Spleen (tissue), 13 donors: ENCODE measurements at places on chromosomes 13 and 19. TPM values are rescaled to one million over a fixed set of nuclear protein-coding genes. Genes with fewer than 3 reads are reported as not detected.

- DNase-seq: no peak
Observed at GRCh38 chr13:71513411-71514033, 353.5 kb downstream of the DACH1 start.

- DNase-seq: no peak
Observed at GRCh38 chr19:19134687-19135158, 3.6 kb downstream of the TMEM161A start.

- no peak for DNase-seq
Observed at GRCh38 chr19:40740747-40741146, 9.5 kb downstream of the ACTMAP start.

- no peak for DNase-seq
Observed at GRCh38 chr19:5434970-5435641, 20.1 kb upstream of the ZNRF4 start.

GRCh38 chr13:99031832-99032231 lies 54.0 kb upstream of the DOCK9 start:
- no peak for DNase-seq

DNA sequence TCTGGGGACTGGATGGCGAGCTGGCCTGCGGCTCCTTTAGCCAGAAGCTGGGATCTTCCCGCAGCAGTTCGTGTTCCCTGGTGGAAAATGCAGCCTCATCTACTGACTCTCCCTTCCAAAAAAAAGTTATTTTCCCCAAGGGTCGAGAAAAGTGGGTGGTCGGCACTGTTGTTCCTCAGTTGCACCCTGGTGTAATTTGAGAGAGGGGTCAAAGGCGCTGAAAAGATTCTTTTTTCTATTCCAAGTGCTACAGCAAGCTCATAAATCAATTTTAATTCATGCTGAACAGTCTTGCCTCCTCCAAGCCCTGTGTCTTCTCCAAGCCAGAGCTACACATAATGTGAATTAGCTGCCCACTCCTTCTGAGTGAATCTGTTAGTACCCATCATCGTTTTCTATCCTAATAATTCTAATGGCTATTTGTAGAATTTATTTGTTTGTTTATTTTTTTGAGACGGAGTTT lies 774 bp downstream of the SLC25A15 start:
- no peak for DNase-seq

DNA sequence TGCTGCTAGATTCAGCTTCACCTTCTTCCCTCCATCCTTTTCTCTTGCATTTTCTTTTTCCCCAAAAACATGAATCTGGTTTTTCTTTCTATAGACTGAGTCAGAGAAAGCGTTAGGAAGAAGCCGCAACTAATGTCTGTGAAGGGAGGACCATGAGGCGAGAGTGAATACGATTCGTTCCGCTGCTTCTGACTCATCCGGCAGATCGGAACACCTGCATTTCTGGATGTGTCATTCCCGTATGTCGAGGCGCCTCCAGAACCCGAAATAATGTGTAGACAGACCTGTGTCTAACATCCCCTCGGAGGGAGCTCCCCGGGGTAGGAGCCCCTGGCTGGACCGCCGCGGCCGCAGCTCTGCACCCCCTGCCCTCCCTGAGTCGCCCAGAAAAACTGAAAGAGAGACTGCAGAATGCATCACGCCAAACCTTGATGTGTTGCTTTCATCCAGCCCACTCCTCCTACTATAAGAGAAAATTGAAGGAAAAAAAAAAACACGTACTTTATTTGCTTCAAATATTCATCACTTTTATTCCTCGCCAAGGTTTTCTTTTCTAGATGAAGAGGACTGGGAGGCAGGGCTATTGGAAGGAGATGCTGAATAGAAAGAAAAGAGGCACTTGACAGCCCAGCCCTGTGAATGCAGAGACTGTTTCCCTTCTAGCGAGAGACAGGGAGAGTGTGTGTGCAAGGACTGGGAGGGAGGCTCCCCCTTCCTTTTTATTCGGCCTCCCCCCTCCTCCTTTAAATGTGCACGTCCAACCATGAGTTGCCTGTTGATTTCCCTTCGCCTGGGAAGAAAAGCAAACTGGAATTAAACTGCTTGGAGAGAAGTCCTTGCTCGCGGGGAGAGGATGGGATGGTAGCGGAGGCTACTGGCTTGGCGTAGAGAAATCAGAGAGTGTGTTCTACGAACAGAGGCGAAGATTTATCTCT lies 616 bp upstream of the PCDH17 start:
- DNase-seq: no peak

- no peak for DNase-seq
Observed at GRCh38 chr13:105395041-105395440, 1140.4 kb downstream of the EFNB2 start.

DNA sequence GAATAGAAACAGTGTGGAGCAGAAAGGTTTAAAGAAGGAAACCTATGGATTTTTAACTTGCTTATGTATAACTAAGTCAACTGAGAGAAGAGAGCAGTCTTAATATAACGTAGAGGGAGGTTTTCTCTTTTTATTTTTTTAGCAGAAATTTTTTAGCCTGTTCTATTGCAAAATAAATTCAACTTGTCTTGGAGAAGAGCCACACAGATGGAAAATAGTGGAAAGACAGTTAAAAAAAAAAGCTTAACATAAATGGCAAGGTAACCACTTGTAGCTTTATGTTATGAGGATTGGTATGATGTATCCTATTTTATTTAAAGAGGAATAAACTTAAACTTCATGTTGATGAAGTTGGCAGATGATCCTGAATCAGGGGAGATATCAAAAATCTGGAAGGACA lies 312.4 kb downstream of the SHISA2 start:
- no peak for DNase-seq

GRCh38 chr13:24716446-24716845 lies 36.2 kb downstream of the ATP12A start:
- no peak for DNase-seq

DNA sequence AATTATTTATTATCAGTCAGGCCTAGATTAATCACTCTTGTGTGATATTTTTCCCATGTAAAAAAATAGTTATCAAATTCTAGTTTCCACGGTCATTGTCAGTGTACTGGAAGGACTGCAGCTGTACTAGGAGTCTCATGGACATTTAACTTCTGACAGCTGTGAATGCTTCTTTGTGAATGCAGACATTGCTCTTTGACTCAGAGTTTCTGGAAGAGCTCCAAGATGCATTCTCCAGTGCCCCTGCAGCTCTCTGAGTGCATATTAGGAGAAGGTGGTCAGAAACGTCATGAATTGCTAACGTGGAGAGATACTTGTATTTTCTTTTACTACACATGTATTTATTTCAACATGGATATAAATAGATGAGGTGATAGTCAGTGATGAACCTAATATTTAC lies 9.7 kb upstream of the SLITRK5 start:
- no peak for DNase-seq

DNA sequence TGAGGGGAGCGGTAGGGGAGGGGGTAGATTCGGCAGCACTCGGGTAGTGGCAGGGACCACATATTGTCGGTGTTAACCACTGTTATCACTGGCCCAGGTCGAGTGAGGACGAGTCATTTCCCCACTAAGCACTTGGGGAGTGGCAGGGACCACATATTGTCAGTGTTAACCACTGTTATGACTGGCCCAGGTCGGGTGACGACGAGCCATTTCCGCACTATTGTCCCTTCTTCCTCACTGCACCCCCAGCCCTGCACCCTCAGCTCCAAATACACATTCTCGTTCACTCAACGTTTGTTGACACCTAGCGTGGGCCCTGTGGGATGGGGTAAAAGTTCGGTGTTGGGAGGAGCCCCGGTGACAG lies 467 bp upstream of the CLN5 start:
- peak; percentile 88 for DNase-seq

- DNase-seq: no peak
Observed at GRCh38 chr13:48994706-48995105, 19.0 kb downstream of the FNDC3A start.

DNA sequence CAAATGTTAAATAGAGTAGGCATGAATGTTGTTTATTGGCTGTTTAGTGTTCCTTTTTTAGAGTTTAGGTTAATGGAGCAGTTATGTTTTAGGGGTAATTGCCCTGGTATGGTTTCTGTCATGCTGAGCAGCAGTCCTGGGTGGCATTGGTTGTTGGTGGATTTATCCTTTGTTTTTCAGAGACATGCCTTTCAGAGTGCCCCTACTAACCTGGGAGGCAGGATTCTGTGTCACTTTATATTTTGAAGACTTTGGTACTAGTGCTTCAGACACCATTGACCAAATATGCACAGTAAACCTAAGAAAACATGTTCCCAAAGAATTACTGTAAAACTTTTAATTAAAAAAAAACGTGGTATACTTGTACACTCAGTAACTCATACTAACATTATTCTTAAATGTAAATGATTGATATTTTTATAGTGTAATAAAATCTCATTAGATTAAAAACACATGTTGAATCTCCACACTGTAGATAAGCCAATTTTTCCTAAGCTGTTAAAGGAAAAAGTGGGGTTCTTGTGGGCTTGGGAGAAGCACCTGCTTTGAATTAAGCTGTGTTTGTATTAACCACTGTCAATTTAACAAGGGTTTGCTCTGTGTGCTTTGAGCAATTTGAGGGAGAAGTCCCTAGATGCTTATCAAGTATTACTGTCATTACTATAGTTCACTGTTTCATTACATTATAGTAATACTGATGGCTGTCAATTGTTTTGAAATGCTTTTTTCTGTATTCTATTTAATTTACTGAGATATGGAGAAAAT lies 133.2 kb downstream of the LMO7 start:
- DNase-seq: no peak

DNA sequence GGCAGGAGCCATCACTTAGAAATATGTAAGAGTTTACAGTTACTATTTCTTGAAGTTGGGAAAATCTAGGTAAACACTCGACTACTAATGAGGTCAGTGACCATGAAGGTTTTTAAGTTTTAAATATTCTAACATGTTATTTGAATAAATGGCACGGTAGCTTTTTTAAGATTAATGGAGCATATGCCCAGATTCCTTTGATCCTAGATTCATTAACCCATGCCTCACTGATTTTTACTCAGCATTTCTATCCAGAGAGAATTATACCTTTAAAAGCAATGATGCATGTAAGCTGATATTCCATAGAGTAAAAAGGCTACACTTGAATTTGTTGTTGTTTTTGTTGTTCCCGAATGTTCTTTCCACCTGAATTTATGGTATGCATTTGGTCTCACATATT lies 541.4 kb downstream of the DACH1 start:
- DNase-seq: no peak

DNA sequence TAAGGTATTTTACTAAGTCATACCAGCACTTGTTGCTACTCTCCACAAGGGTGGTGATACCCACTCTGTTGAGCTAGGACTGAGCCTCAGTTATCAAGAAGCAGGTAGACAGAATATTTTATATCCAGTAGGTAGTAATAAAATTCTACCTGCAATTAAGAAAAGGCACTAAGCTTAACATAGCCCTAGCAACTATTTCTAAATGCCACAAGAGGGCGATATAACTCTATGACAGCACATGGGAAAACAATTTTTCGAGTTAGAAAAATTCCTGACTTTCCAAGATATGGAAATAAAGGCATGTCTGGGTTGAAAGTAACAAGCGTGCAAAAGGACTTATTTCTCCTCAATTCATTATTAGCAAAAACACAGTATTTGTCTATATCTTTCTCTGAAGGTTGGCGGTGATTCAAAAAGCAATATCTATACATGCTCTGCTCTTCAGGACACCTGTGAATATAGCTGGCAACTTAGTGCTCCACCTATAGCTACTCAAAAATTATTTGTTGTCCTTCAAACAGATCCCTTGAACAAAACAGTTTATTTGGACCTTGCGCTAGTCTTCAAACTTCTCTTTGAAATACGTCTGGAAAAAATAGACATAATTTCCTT lies 14.7 kb downstream of the CCDC169 start:
- DNase-seq: no peak

GRCh38 chr19:15891434-15891833 lies 6.4 kb downstream of the CYP4F2 start:
- DNase-seq: no peak

GRCh38 chr13:58235454-58235853 lies 603.9 kb downstream of the PCDH17 start:
- no peak for DNase-seq

GRCh38 chr13:106331116-106331515 lies 204.3 kb downstream of the EFNB2 start:
- no peak for DNase-seq

- no peak for DNase-seq
Observed at GRCh38 chr19:1567116-1567847, 843 bp downstream of the MEX3D start.

- no peak for DNase-seq
Observed at GRCh38 chr19:10262771-10263170, 8.1 kb upstream of the ICAM1 start.

DNA sequence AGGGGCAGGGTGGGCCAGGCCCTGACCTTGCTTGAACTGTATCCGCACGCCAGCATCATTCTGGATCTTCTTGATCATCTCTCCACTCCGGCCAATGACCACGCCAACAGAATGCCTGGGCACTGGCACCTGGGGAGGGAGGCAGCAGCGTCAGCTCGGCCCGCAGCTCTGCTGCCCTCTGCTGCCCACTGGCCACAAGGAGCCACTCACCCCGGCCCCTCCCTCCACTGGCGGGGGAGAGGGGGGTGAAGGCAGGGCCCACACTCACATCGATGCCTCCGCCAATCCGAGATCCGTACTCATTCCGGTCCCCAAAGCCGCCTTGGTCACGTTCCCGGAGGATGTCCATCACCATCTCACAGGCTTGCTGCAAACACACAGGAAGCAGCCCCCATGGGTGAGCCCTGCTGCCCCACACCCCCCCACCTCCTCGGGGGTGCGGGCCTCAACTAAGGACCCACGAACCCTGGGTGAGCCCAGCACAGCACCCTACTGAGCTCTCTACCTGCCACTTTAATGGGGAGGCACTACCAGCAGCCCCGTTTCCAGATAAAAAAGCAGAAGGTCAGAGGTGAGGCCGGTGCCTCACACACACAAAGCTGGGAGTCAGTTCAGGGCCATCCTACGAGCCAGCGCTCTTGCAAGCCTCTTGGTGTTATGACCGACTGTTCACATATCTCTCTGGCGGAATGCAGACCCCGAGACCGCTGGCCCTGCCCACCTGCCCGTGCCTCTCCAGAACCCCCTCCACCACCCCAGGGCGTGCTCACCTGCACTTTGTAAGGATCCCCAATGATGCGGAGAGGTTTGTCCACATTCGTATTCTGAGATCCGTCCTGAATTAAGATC lies 6.7 kb downstream of the KHSRP start:
- DNase-seq: no peak

Gene CLIP3
- 16.8 TPM for total RNA-seq

Gene KL
- total RNA-seq: 6.2 TPM

Gene UHRF1
- total RNA-seq: 6.5 TPM

Gene DPF1
- total RNA-seq: not detected

Gene CASP14
- not detected for total RNA-seq

Gene ADGRE3
- 16.3 TPM for total RNA-seq

Gene ANGPTL8
- total RNA-seq: not detected

Gene KIR3DL1
- 0.89 TPM for total RNA-seq

Gene NCR1
- 11.8 TPM for total RNA-seq

Gene FAM83E
- not detected for total RNA-seq

Gene FUT2
- total RNA-seq: not detected

Gene PTH2
- total RNA-seq: not detected

Gene NFIX
- 30.5 TPM for total RNA-seq

Gene ETHE1
- 53.4 TPM for total RNA-seq

Gene TMEM91
- total RNA-seq: 23.2 TPM

Gene TEX26
- not detected for total RNA-seq

Gene SMAD9
- total RNA-seq: 2.0 TPM

Gene TMEM272
- total RNA-seq: 0.39 TPM
